ENCODE measurements at places on chromosomes 6 and 20. TPM values are rescaled to one million over a fixed set of nuclear protein-coding genes. Genes with fewer than 3 reads are reported as not detected.

GRCh38 chr20:42392442-42392841 is 774.3 kb upstream of the CHD6 start:
- no peak for DNase-seq

TGM3 gene
- total RNA-seq: 0.08 TPM

STX11 gene
- 0.16 TPM for total RNA-seq

HEY2 gene
- total RNA-seq: 0.25 TPM

DNA sequence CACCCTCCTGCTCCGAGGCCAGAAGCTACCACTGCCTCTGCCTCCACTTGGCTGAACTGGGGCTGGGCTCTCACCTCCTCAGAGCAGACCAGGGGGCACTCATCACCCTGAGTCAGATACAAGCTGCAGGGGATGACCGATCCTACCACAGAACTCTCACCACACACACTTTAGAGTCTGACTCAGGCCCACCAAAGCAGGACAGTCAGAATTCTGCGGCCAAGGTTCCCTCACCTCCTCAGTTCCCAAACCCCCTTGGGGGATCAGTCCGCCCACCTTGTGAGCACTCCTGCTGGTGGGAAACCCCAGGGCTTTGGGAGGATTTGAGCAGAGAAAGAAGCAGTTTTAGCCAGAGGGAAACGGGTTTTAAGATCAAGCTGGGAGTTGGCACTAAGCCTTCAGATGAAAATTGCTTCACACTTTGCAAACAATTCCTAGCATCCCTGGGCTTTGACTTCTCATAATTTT is 587.8 kb upstream of the JAG1 start:
- peak; percentile 77 for DNase-seq

MOG gene
- not detected for total RNA-seq

DNA sequence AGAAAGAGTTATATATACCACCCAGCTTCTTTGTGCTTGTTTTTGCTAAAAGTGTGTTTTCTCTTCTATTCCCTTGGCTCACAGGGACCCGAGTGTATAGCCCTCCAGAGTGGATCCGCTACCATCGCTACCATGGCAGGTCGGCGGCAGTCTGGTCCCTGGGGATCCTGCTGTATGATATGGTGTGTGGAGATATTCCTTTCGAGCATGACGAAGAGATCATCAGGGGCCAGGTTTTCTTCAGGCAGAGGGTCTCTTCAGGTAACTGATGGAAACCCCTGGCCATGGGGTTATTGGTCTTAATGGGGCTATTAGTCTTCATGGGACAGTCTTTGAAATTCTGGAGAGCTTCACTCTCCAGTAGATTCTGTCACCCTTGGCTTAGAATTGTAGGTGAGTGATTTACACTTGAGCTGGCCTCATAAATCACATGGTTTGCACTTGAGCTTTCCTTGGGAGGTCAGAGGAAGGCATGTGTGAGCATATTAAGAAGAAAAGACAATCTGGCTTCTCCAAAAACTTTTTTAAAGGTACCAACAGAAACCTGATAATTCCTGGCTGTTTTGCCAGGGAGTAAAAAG is 3.0 kb downstream of the PIM1 start:
- DNase-seq: no peak

CCDC170 gene
- total RNA-seq: 0.82 TPM

DNA sequence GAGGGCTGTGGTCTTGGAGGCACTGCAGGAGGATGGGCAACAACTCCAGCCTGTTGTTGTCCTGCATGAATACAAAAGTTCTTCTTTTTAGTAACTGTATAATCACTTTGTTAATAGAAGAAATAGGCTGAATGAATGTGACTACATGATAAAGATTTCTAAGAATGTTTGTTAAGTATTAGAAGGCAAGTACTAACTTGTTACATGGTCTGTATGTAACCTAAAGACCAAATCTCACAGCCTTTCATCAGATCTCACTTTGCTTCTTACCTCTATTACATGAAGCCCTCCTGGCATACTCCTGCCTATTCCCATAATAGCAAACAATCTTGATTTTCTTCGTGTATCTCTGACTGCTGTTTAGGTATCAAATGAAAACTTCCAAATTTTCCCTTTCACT is 73.4 kb downstream of the REPS1 start:
- no peak for DNase-seq

GRCh38 chr6:30615958-30616810 is 859 bp downstream of the PPP1R10 start:
- peak; percentile 45 for DNase-seq

LY6G6C gene
- total RNA-seq: not detected

DNA sequence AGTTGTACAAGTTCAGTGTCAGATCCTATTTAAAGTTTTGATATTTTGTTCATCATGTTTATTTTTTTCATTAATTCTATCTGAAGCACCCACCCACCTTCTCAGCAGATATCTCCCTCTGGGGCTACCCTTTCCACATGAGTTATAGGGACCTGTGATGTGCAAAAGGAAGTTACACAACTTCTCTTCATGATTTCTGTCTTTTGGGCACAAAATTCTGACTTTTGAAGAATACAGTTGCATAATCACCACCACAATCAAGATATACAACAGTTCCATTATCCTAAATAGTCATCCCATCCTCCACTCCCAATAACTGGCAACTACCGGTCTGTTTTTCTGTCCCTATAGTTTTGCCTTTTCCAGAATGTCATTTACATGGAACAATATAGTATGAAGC is 13.8 kb upstream of the FUCA2 start:
- no peak for DNase-seq

- peak; percentile 74 for DNase-seq
These were observed 119.1 kb upstream of the MAP7 start for GRCh38 chr6:136669299-136669699.

DNA sequence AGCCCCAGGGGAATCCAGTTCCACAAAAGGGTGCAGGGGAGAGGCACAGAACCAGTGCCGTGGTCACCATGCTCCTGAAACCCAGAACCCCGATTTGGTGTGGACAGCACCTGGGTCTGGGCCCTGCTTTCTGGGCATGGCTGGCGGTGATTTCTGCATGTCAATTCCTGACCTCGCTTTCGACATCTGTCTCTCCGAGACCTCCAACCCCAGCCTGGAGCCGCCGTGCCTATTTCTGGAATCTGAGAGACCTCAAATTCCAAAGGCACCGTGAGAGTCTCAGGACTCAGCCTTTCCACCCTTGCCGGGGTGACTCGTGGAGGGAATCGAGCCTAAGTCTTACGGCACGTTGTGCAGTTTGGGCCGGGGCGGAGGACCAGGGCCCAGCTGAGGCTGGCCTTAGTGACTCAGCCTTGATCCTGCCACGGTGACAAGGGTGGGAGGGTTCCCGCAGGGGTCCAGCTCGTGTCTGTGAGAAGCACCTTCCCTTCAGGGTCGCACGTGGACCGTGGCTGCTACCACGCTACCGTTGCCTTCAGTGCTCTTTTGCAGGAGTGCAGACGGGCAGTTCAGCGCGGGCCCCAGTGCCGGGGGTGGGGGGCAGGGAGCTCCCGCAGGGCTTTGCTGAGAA is 133.7 kb downstream of the PXDC1 start:
- no peak for DNase-seq

DNA sequence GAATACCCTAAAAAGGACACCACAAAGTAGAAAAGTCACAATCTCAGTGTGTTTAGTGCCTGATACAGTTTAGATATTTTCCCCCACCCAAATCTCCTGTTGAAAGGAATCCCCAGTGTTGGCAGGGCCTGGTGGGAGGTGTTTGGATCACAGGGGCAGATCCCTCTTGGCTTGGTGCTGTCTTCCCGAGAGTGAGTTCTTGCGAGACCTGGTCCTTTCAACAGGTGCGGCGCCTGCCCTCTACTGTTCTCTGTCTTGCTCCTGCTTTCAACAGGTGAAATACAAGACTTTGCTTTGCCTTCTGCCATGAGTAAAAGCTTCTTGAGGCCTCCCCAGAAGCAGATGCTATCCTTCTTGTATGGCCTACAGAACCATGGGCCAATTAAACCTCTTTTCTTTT is 534.3 kb upstream of the NRSN1 start:
- no peak for DNase-seq

FAXC gene
- total RNA-seq: 0.54 TPM

- no peak for DNase-seq
These were observed 6.6 kb upstream of the CPXM1 start for GRCh38 chr20:2807019-2807418.

DNA sequence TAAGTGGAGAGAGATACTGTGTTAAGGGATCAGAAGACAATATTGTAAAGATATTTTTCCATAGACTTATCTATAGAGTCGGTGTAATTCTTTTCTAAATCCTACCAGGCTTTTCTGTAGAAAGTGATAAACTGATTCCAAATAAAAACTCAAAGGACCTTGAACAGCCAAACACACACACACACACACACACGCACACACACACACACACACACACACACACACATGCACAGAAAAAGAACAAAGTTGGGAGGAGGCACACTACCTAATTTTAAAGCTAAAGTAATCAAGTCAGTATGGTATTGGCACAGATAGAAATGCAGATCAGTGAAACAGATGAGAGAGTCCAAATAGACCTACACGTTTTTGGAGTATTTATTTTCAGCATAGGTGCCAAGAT is 456.2 kb downstream of the CDC5L start:
- DNase-seq: no peak

- no peak for DNase-seq
These were observed 586.6 kb upstream of the BTBD3 start for GRCh38 chr20:11331096-11331495.

- peak; percentile 100 for DNase-seq
These were observed 24.5 kb downstream of the TOX2 start for GRCh38 chr20:43938932-43939761.

DNA sequence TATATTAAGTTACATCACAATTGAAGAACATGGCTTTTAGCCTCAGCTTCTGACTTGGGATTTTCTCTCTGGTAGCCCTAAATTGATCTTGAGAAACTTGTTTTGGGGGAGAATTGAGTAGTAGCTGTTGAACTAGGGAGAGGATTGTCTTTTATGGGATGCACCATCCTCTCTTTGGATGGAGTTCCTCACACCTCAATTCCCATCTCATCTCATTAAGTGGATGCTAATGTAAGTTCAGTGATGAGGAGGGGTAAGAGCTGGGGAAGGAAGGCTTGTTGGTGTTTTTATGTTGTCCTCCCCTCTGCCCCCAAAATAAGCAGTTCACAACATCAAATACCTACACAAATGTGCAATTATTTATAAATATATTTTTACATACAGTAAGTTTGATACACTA is 4.0 kb downstream of the GJA1 start:
- peak; percentile 30 for DNase-seq

AKAP12 gene
- total RNA-seq: 196 TPM

MAPK14 gene
- total RNA-seq: 72.5 TPM

DEFB132 gene
- not detected for total RNA-seq

GRCh38 chr6:37550191-37550831 is 50.6 kb upstream of the CCDC167 start:
- DNase-seq: peak; percentile 22

GRCh38 chr6:156718647-156719394 is 58.4 kb upstream of the ARID1B start:
- peak; percentile 45 for DNase-seq

DNA sequence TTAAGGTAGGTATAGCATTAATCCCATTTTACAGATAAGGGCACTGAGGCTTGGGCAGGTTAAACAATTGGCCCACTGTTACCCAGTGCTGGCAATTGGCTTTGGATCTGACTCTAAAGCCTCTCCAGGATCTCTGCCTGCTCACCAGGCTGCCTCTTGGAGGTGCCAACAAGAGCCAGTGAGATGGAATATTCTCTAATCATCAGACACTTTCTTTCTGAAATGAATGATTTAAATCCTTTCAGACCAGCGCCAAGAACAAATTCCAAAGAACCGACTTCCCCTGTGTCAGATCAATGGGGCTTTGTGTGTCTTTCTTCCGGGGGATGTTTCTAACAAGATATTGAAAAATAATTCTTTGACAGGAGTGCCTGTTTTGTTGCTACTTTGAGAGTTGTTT is 23.6 kb downstream of the CYP39A1 start:
- no peak for DNase-seq

CDH22 gene
- total RNA-seq: not detected

- no peak for DNase-seq
These were observed 42.9 kb downstream of the ID4 start for GRCh38 chr6:19880066-19880465.

GRCh38 chr20:52105442-52106422 is 85.8 kb downstream of the ZFP64 start:
- no peak for DNase-seq

GRCh38 chr6:137115658-137116057 is 57.8 kb downstream of the IL22RA2 start:
- no peak for DNase-seq

- DNase-seq: no peak
These were observed 141.1 kb upstream of the SGK1 start for GRCh38 chr6:134458857-134459657.

DNA sequence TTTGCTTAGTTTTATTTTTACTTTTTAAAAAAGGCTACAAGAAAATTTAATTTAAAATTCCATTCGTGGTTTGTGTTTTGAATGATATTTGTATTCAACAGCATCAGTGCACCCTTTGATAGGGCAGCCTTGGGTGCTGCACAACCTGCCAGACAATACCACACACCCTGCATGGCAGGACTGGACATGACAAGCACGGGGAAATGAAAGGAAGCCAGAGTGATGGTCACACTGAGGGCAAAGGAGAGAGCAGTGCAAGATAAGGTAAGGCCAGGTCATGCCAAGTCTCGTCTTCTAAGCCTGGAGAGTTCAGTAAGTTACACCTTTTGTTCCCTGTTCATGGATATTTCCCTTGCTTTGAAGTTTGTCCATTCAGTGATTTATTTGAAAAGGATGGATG is 103.0 kb downstream of the ALDH8A1 start:
- DNase-seq: no peak
